ENCODE measurements at places on chromosomes 2 and 18.

DNA sequence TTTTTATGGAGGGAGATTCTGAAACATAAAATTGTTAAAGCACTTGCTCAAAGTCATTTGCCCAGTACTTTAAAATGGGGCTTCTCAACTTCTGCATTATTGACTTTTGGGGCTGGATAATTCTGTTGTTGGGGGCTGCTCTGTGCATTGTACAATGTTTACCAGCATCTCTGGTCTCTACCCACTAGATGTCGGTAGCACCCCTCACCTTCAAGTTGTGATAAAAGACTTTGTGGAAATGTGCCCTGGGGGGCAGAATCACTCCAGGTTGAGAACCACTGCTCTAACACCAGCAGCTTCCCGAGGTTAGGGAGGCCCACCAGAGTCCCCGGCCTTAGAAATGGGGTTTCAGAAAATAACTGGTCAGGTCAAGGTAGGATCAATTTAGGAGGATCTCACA, 26.8 kb upstream of the CUL3 start:
- DNase-seq: no peak

- no peak for DNase-seq
Measured at GRCh38 chr2:68937346-68938055, 15.2 kb downstream of the GKN2 start.

GRCh38 chr2:158144914-158145625, 43.4 kb downstream of the UPP2 start:
- no peak for DNase-seq

DNA sequence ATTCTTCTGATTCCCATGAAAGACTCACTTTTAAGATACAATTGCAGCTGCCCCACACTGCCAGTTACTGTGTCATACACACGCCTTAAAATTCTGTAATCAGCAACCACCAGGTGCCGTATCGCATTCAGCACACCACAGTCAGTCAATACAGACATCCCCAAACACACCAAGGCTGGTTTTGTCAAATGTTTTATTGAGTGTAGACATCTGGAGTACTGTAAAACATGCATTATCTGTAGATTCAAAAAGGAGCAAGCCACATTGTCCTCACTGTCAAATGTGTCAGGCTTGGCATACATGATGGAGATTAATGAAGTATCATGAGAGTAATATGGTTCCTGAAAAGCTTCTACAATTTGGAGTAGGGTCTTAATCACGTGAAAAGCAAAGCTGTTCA, 109.7 kb upstream of the SP3 start:
- DNase-seq: no peak

DNA sequence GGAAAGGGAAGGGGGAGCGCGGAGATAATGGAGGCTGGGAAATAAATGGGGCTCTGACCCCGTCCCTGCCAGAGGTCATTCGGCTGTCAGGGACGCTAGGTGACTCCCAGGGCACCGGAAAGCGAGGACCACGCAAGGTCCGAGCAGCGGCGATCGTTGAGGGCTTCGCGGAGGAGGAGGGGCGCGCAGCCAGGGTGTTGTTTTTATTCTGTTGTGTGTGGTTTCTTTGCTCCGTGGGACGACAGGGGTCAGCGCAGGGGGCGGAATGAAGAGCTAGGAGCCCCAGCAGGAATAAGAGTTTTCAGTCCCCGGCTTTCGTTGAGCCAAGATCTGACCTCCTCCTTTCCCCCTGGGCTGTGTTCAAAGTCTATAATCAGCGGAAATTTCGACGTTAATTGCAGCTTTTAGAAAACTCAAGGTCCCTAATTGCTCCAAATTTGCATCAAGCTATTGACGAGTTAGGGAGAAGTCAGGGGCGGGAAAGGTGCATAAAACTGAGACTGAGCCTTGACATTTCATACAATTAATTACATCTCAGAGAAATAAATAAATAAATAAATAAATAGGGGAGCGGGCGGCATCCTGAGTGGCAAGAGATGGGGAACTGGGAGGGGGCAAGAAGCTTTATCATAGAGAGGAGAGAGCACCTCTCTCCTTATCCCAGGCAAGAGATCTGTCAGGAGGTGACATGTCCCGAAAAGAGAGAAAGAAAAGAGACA, 2.2 kb downstream of the GAD1 start:
- no peak for DNase-seq

- no peak for DNase-seq
Measured at GRCh38 chr2:198852248-198852647, 605.5 kb downstream of the SATB2 start.
